ENCODE measurements at places on chromosomes 1 and 21. TPM values are rescaled to one million over a fixed set of nuclear protein-coding genes. Genes with fewer than 3 reads are reported as not detected.
A peak's percentile ranks its signal among the peaks of the same experiment; 100 is the strongest.

DNA sequence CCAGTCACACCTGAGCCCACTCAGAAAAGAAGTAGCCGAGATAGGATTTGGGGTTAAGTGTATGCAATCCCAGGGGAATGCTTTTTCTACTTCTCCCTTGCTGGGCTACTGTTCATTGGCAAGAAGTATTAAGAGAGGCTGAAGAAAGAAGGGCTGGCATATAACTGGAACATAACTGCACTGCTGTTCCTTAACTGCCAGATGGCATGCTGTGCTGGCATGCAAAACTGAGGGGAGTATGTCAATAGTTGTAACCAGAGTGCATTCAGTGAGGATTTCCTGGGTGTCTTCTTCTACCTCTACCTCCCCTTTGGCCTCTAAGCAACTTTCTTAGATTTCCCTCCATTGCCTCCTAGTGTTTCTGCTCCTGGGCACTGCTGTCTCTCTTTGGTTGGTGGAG is 66.4 kb downstream of the TNR start:
- DNase-seq: no peak

DNA sequence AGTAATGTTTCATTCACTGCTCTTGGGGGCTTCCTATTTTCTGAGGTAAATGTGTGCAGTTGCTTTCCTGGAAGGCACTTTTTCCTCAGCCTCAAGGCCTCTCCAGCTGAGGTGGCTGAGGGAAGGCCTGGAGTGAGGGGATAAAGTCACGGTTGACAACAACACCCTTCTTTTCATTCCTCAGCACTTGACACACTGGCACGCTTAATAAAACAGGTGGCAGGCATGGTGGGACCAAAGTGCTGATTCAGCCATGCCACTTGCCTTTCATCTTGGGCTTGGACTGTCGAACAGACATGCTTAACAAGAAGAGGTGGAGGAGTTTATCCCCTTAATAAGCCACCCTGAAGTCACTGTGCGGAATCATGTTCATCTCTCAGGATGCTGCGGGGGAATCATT is 23.6 kb upstream of the GRHL3 start:
- no peak for DNase-seq

DNA sequence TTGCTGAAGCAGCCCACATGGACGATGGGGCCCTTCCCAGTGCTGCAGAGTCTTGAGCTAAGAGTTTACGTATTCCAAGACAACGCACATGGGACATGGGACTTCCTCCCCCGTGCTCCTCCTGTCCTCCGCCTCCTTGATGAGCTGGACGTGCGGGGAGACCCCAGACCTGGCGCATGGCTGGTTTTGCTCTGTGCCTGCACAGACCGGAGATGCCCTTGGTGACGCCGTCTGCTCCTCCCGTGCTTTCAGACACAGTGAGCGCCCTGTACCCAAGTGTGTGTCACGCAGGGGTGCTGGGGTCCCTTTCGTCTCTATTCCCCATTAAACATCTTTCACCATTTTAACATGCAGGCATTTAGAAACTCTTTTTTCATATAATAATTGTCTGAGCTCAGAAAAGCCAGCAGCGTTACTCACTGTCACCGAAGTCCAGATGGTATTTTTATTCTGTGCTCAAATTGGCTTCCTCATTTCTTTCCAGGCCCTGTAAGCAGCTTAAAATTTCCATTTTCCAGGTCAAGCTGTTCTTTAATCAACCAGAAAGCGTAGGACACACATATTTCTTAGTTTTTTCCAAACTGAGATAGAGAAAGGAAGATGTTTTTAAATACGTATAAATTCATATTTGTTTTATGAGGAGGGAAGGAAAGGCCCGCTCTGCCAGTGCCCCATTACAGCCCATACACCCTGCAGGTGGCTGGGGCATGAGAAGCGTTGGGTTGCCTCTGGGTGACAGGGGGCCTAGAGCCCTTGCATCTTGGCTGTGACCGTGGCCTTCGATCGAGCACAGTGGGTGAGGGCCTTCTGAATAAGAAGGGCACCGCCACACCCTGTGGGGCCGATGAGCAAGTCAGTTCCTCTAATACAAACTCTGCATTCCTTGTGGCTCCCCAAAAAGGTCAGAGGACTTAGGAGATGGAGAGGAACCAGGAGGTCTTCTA is 17.9 kb upstream of the ZBTB21 start:
- DNase-seq: no peak

The SLC6A17 gene
- total RNA-seq: 1.1 TPM

GRCh38 chr1:39158327-39159086 is 46.0 kb upstream of the MACF1 start:
- peak; percentile 21 for DNase-seq

DNA sequence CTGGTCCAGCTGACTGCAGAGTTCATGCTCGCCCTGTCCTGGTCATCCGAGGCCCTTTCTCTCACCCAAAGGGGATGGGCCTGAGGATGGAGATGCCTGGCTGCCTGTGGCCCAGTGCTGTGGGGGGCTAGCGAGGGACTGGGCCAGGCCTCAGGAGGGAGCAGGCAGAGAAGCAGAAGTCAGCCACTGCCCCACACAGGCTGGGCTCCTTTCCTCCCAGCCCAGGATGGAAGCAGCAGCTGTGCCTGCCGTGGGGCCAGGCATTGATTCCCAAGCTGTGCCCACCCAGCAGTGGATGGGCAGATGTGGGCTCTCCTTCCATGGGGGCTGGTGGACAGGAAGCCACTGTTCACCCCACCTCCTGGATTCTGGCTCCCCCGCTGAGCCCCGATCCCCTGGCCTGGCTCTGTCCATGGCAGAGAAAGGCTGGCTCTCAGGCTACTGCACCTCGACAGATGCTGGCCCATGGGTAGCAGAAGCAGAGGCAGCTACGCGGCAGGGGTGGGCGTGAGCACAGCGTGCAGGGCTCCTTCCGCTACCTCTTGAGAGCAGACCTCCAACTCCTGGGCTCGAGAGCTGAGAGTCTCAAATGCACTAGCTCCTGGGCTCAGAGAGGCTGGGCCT is 24.6 kb downstream of the RUNX3 start:
- DNase-seq: no peak

DNA sequence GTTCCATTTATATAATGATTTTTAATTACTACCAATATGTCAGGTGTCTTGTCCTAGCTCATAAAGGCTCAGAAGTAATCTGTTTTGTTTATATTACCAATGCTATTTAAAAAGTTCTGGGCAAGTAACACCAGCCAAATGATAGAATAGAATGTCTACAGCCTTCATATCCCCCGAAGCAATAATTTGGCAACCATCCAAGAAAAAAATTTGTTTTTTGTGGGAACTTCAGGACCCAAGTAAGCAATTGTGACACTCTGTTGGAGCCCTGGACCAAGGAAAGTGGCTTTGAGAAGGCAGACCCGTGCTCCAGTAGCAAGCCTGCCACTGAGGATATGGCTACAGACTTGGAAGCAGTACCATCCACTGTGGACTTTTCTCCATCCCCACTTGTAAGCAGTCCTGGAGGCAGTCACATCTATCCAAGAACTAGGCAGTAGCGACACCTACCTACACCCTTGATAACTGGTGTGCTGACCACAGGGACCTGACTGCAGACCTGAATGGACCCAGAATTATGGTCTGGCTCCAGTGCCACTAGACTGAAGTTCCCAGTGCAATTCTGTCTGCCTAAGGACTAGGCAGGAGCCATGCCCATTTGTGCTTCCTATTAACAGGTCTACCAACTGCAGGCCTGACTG is 870.7 kb upstream of the ADGRL2 start:
- no peak for DNase-seq
